ENCODE measurements at places on chromosomes 1 and 21.
A peak's percentile ranks its signal among the peaks of the same experiment; 100 is the strongest.

GRCh38 chr1:201379733-201380242, 2.3 kb upstream of the TNNT2 start:
- no peak for DNase-seq

- no peak for DNase-seq
Observed at GRCh38 chr1:168227620-168228019, 1.8 kb downstream of the SFT2D2 start.

DNA sequence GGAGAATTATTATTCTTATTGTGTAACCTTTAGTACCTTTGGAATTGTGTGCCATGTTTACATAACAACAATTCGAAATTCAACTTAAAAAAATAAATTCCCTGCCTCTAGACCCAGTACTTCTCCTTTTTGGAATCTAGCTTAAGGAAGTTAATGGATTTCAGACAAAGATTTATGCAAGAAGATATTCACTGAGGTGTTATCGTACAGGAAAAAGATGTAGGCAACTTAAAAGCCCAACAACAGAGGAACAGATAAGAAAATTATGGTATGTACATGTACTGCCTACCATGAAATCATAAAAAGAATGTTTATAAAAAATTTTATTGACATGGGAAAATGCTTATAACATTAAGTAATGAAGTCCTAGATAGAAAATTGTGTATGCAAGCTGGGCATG, 18.2 kb upstream of the STMN1 start:
- DNase-seq, result no peak

GRCh38 chr1:243483071-243483771, 227.4 kb downstream of the SDCCAG8 start:
- DNase-seq, result peak; percentile 29

- DNase-seq, result no peak
Observed at GRCh38 chr1:69077198-69077597, 490.5 kb upstream of the LRRC7 start.

DNA sequence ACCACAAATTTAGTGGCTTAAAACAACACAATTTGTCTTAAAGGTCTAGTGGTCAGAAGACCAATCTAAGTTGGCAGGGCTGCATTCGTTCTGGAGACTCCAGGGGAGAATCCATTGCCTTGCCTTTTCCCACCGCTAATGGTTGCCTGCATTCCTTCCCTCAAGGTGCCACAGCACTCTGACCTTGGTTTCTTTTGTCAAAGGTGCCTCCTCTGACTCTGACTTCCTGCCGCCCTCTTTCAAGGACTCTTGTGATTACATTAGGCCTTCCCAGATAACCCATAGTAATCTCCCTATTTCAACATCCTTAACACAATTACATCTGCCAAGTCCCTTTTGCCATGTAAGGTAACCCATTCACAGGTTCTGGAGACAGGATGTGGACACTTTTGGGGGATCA, 145.3 kb downstream of the S1PR1 start:
- no peak for DNase-seq

DNA sequence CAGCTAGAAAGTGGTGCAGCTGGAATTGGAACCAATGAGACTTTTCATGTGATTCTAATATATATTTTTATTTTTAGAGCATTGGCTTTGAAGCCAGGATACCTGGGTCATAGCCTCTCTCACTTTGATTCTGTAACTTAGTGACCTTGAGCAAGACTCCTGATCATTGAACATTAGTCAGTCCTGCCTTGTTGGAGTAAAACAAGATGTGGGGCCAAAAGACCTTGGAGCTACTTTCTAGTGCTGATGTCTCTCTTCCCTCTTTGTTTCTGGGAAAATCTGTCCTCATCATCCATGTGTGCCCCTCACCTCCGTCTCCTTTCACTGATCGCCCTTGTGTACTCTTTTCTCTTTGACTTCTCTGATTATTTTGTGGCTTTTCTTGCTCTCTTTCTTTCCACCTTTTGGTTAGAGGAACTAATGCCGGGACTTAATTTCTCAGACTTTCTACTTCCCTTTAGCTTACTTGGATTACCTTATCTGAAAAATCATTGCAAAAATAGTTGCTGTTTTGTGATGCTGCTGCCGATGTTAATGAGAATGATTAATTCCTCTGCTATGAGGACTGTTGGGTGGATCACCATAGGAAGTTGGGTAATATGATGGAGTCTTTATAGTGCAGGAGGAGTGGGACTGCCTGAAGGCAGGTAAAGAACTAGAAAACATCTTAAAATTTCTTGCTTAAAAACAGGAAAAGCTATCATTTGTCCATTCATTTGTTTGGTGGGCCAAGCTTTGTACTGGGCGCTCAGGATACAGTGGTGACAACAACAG, 72.0 kb downstream of the NOS1AP start:
- DNase-seq, result no peak

- peak; percentile 96 for DNase-seq
Observed at GRCh38 chr1:193059282-193060114, at the start of the genes RO60 and UCHL5. RO60 (plus strand) TSS chr1:193059612; CDS start chr1:193069055, 9,443 bp downstream. UCHL5 (minus strand) TSS chr1:193059360; CDS start chr1:193059260, 100 bp downstream.

GRCh38 chr21:21714426-21714825, 716.2 kb downstream of the NCAM2 start:
- no peak for DNase-seq

GRCh38 chr1:87473203-87473661, 144.6 kb downstream of the LMO4 start:
- no peak for DNase-seq

GRCh38 chr1:69833536-69833935, 265.8 kb downstream of the LRRC7 start:
- DNase-seq, result no peak

DNA sequence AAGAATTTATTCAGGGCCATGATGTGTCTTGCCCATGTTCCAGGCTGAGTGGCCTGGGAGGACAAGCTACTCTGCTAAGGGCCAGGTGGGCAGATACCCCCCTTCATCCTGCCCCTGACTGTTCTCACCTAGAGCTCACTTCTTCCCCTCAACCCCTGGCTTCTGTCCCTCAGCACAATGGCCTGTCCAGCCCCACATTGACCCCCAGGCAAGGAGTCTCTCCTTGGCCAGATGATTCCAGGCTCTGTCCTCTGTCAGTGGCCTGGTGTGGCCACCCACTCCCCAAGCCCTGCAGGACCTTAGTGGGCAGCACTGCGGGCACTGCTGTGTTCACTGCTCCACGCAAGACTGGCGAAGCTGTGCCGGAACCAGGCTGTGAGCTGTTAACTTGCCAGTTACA, 460.0 kb downstream of the MATN1 start:
- DNase-seq, result no peak

GRCh38 chr1:226903819-226904716, 33.7 kb downstream of the PSEN2 start:
- DNase-seq, result no peak

DNA sequence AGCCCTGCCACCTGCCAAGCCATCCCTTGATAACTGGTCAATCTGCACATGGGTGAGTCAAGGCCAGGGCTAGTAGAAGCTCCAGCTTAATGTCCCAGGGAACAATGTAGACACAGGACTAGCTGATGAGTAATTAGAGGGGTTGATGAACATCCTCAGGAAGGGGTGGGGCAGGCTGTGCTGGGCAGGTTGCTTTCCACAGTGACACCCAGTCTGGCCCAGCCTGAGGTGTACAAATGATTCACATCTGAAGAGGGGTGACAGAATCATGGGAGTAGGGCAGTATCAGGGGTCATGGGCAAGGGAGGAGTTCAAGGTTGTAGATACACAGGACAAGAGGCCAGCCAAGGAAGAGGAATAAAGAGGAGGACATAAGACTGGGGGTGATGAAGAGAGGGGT, 4.3 kb downstream of the LPAR3 start:
- no peak for DNase-seq

GRCh38 chr1:10631811-10632593, 157.3 kb downstream of the PEX14 start:
- no peak for DNase-seq

- peak; percentile 21 for DNase-seq
Observed at GRCh38 chr1:12548279-12548972, 69.6 kb downstream of the DHRS3 start.

GRCh38 chr1:37673920-37674319, 18.4 kb upstream of the CDCA8 start:
- DNase-seq, result peak; percentile 57

DNA sequence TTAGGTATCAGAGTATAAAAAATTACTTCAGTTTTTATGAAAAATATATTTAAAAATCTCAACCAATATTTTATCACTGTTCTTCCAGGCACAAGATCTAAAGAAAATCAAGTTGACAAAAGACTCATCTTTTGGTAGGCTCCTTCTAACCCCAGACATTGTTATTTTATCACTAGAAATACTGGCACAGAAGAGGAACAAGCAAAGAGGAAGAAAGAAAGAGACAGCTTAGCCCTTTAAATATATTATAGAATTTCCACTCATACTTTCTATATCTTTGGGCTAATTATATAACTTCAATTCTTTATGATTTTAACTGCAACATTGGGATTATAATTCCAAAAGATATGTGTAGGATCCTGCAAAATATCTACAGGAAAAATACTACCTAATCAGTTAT, 32.4 kb downstream of the SPTA1 start:
- DNase-seq, result no peak

GRCh38 chr1:188006354-188006753, 1177.6 kb downstream of the PLA2G4A start:
- DNase-seq, result no peak

DNA sequence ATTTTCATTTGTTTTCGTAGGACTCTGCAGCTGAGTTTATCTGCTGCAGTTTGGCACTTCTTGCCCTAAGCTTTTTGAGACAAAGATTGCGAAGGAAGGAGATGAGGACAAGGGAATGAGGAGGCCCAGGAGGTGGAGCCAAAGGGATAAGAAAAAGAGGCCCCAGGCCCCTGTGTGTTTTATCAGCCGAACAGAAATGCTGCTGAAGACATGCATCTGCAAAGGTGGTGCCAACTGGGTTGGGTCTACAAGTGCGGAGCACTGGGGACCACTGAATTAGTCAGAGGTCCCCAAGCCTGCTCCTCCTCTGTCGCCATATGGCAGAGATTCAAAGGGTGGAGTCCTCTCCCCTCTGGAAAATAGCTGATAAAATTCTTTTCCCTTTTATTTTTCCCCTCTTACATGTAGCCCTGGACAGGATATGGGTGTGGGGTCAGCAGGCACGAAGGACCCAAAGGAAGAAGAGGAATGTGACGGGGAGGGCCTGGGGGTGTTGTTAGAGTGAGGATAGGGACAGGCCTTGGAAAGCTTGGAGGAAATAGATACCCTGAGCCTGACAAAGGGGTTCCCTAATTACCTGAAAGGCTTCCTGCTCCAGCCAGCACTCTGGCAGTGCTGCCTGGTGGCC, 2.7 kb downstream of the CD34 start:
- no peak for DNase-seq

DNA sequence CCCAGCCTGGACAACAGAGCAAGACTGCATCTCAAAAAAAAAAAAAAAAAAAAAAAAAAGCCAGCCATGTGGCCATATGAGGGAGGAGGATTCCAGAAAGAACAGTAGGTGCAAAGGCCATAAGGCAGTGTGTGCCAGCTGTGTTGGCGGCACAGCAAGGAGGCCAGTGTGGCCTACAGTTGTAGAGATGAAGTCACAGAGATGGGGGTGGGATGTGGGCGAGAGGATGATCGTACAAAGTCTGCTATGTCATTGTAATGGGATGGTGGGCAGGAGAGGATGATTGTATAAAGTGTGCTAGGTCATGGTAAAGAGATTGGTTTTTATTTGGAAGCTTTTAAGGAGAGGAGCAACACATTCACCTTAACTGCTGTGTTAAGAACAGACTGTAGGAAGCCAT, 9.8 kb upstream of the CR1 start:
- DNase-seq, result no peak

- DNase-seq, result no peak
Observed at GRCh38 chr1:90319918-90320317, 325.0 kb downstream of the ZNF326 start.

GRCh38 chr21:14273736-14274538, 58.0 kb downstream of the RBM11 start:
- DNase-seq, result no peak

- DNase-seq, result no peak
Observed at GRCh38 chr1:101364370-101365120, 127.7 kb downstream of the S1PR1 start.

GRCh38 chr1:221712198-221712684, 29.6 kb downstream of the DUSP10 start:
- no peak for DNase-seq

Data from activated naive CD4-positive, alpha-beta T cell treated with anti-CD3 and anti-CD28 coated beads, Interleukin-2, amount 50 U/mL, for 72 hours (primary cell).